ENCODE measurements at places on chromosomes 7 and 10. TPM values are rescaled to one million over a fixed set of nuclear protein-coding genes. Genes with fewer than 3 reads are reported as not detected.

GRCh38 chr10:45373576-45374349 is at the start of gene ALOX5:
Gene ALOX5, plus strand, starts transcription at chr10:45374216. Its CDS starts 64 bp downstream, at chr10:45374280.
- no peaks in the 10 kb centered on the region for H3K36me3 ChIP-seq
- H3K4me3 ChIP-seq = peak within 1 kb of the TSS; percentile 73
- peaks cover 8% of the 10 kb centered on the region for H3K4me1 ChIP-seq
- no peak for DNase-seq

The GPR26 gene
- not detected for total RNA-seq

DNA sequence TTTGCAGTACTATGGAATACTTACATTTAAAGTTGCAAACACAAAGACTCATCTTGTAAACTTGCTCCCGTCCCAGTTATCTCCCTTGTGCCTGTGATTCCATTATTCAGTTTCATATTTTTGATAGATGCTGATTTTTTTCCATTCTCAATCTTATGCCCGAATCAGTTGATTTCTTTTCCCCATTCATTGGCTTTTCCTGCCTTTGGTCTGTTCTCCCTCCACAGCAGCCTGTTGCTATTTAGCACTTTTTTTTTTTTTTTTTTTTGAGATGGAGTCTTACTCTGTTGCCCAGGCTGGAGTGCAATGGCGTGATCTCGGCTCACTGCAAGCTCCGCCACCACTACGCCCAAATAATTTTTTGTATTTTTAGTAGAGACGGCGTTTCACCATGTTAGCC is 78.0 kb downstream of the ABCC2 start:
- DNase-seq = no peak
- H3K27ac ChIP-seq = no peak overlapping the region
- peaks cover 3% of the 10 kb centered on the region for H3K36me3 ChIP-seq
- no peaks in the 10 kb centered on the region for H3K4me1 ChIP-seq
- no peak overlapping the region for H3K4me3 ChIP-seq

GRCh38 chr7:142301923-142302550 is 44.2 kb upstream of the PRSS58 start:
- H3K36me3 ChIP-seq = no peaks in the 10 kb centered on the region
- peaks cover 2% of the 10 kb centered on the region for H3K27me3 ChIP-seq
- H3K4me1 ChIP-seq = no peaks in the 10 kb centered on the region
- H3K27ac ChIP-seq = no peak overlapping the region
- H3K4me3 ChIP-seq = no peak overlapping the region
- no peak for DNase-seq

The GATA3 gene
- 0.39 TPM for total RNA-seq

GRCh38 chr10:112370424-112370819 is 3.5 kb upstream of the ACSL5 start:
- no peak overlapping the region for H3K4me3 ChIP-seq
- H3K27ac ChIP-seq = no peak overlapping the region
- H3K4me1 ChIP-seq = peaks cover 5% of the 10 kb centered on the region
- H3K36me3 ChIP-seq = no peaks in the 10 kb centered on the region
- DNase-seq = no peak

The HYAL4 gene
- total RNA-seq = not detected

DNA sequence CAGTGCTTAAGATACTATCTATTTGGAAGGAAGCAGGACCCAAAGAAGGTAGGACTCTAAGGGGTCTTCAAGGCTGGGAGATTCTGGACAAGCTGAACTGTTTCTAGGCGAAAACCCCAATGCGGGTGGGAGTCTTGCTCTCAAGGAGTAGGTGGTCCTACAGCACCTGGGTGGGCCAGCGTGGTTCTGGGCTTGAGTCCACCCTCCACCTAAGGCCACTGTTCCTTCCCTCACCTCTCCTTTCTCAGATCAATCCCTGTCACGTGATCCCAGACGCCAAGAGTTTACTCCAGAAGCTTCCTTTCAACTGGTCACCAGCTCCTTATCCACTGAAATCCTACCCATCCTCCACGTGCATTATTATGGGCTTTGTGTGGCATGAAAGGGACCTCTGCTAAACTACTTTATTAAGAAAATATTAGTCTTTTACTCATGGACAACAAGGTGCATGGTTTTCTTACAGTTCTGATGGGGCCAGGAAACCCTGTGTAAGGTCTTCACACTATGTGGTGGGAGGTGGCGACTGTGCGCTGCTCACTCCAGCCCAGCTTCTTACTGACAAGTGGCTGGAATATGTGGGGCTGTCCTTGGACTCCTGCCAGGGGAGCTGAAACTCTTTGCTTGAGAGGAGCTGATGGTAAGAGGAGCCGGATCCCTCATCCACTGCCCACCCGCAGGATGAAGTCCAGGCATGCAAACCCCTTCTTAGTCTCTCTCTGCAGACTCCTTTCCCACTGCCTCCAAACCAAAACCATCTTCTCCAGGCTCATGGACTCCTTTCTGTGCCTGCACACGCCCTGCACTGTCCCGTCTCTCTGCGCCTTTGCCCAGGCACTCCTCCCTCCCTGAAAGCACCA is 1.6 kb downstream of the ZNF746 start:
- DNase-seq = no peak
- peaks cover 29% of the 10 kb centered on the region for H3K27me3 ChIP-seq
- peaks cover 20% of the 10 kb centered on the region for H3K4me1 ChIP-seq
- H3K27ac ChIP-seq = no peak overlapping the region
- H3K36me3 ChIP-seq = peaks cover 6% of the 10 kb centered on the region
- peak overlapping the region; percentile 98 for H3K4me3 ChIP-seq

DNA sequence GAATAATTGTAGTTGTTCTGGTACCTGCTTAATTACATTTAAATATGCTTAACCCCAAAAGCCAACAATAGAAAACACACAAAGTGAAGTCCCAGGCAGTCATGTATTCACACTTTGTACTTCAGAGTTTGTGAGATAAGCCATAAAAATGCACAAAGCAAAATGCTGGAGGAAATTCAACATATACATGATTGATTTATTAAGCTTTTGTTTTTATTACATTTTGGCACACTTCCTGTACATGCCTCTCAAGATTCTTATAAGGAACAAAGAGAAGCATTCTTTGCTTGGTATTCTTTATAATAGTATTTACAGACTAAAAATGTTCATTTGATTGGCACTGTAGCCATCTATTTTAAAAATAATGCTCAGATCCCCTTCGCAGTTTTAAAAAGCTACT is 107.7 kb upstream of the ANK3 start:
- H3K36me3 ChIP-seq = no peaks in the 10 kb centered on the region
- H3K4me1 ChIP-seq = peaks cover 20% of the 10 kb centered on the region
- no peak overlapping the region for H3K4me3 ChIP-seq
- DNase-seq = no peak
- H3K27me3 ChIP-seq = no peaks in the 10 kb centered on the region
- no peak overlapping the region for H3K27ac ChIP-seq

The NRCAM gene
- total RNA-seq = 35.0 TPM

The RNLS gene
- total RNA-seq = 3.8 TPM

DNA sequence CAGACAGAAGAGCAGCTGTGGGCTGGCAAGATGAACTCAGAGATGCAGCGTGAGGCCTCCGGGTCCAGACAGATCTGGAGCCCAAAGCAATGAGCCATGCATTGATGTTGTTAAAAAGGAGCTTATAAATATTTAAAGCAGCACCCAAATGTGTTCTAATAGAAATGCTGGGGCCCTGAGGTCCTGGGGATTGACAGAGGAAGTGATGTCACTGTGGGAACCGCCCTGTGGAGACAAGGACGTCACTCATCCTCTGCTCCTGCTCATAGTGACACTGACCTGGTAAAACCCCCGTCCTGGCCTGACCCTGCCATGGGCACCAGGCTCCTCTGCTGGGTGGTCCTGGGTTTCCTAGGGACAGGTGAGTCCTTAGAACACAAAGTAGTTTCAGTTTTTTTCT is 197.0 kb upstream of the PRSS58 start:
- H3K4me1 ChIP-seq = peaks cover 16% of the 10 kb centered on the region
- H3K36me3 ChIP-seq = no peaks in the 10 kb centered on the region

DNA sequence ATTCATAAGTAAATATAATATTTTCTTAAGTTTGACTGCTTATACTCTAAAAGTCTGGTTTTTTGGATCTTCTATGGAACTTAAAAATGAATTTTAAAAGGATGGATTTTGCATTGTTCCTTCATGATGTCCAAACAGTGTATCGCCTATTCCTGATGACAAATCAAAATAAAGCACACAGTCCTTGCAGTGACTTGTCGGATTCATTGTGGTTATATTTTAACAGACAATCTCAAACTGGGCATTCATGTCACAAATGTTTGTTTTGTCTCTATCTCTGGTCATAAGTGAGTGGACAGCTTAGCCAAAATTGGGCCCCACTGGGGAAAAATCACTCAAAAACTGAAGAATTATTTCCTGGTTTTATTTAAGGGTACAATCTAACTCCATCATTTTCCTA is 74.8 kb downstream of the LMBR1 start:
- no peaks in the 10 kb centered on the region for H3K36me3 ChIP-seq
- no peaks in the 10 kb centered on the region for H3K27me3 ChIP-seq
- H3K4me3 ChIP-seq = no peak overlapping the region
- no peak overlapping the region for H3K27ac ChIP-seq
- no peaks in the 10 kb centered on the region for H3K4me1 ChIP-seq

GRCh38 chr7:142442396-142442795 is 184.5 kb upstream of the PRSS58 start:
- no peaks in the 10 kb centered on the region for H3K27me3 ChIP-seq
- no peak for DNase-seq
- H3K36me3 ChIP-seq = no peaks in the 10 kb centered on the region
- no peak overlapping the region for H3K27ac ChIP-seq

DNA sequence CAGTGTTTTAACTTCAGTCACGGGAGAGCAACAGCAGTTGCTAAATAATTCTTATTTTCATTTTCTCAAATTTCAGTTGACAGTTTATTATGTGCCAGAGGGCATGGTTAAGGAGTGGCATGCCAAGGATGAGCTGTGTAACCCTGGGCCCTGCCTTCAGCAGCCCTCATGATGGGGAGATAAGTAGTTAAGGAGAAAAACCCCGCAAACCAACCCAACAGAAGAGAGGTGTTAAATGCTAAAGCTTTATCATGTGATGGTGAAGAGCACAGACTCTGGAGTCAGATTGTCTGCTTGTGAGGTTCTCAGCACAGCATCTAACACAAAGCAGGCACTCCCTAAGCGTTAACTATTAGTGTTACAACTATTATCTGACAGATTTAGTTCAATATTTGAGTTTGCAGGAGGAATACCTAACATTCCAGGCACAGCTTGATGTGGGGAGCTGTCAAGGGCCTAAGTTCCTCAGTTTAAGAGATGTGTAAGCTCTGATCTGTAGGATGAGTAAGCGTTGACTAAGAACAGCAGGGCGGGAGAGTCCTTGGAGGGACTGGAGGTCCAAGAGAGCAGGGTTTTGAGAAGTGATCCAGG is 29.6 kb downstream of the STAM start:
- DNase-seq = no peak
- H3K36me3 ChIP-seq = no peaks in the 10 kb centered on the region
- peak overlapping the region; percentile 81 for H3K27ac ChIP-seq
- no peaks in the 10 kb centered on the region for H3K27me3 ChIP-seq

- no peak for DNase-seq
- H3K27me3 ChIP-seq = no peaks in the 10 kb centered on the region
- H3K4me3 ChIP-seq = no peak overlapping the region
- no peak overlapping the region for H3K27ac ChIP-seq
These were observed 92.3 kb upstream of the ZNF438 start for GRCh38 chr10:31123946-31124345.

DNA sequence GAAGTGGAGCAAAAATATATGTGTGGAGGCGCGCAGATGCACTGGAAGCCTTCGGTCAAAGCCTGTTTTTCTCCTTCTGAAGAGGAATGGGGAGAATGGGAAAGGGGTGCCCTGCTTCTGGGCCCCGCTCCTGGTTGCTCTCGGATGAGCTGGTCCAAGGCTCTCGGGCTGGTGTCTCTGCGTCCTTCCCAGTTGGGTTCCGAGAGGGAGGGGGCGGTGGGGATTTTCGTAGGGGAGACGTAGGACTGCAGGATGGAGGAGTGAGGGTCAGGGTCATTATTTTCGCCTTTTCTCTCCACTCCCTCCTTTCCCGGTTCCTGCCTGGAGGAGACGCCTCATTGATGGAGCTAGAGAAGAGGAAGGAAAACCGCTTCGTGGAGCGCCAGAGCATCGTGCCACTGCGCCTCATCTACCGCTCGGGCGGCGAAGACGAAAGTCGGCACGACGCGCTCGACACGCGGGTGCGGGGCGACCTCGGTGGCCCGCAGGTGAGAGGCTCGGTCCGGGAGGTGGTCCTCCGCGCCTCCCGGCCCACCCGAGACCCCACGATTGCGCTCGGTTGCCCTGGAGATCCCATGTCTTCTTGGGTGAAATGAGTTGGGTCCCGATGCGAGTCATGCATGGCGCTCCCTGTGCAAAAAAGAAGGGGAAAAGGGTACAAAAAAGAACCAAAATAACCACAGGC is 790 bp downstream of the ADAM22 start:
- H3K4me3 ChIP-seq = peak overlapping the region; percentile 90
- DNase-seq = peak; percentile 8
- H3K27ac ChIP-seq = peak overlapping the region; percentile 83
- H3K36me3 ChIP-seq = no peaks in the 10 kb centered on the region

DNA sequence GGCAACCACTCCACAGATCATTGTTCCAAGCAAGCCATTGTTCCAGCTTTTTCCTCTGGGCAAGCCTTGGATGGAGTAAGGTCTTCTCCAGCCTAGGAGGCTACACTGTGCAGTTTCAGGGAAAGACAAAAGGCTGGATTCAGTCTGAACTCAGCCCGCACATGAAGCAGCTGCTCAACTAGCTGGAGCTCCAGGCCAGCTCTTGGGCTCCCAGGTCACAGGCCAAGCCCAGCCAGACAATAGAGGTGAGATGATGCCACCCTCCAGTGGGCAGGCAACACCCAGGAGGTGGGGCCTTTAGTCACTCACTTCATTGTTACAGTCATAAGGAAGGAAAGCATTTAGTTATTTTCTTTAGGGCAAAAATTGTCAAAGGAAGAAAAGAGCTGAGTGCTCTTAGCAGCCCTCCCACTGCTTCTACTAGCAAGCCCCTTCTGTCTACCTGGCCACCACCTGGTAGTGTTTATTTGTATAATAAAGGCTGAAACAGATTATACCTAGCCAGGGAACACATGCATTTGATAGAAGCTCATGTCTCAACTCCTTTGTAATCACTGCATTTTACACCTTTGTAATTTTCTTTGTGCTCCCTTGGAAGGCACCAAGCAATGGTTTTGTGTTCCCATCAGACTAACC is 253.4 kb downstream of the WDR11 start:
- no peak overlapping the region for H3K4me3 ChIP-seq
- H3K27me3 ChIP-seq = peaks cover 2% of the 10 kb centered on the region
- H3K4me1 ChIP-seq = peaks cover 9% of the 10 kb centered on the region

- DNase-seq = no peak
- H3K27me3 ChIP-seq = no peaks in the 10 kb centered on the region
- H3K27ac ChIP-seq = peak overlapping the region; percentile 93
- peaks cover 67% of the 10 kb centered on the region for H3K4me1 ChIP-seq
These were observed 48.0 kb downstream of the CREB3L2 start for GRCh38 chr7:137953665-137954470.

The MYOF gene
- total RNA-seq = 4.0 TPM

All from neural crest cell (in vitro differentiated cells).